AG09319 (cell line): ENCODE measurements at places on chromosomes 13 and 19.
A peak's percentile ranks its signal among the peaks of the same experiment; 100 is the strongest.

GRCh38 chr19:511101-511851 lies 4.0 kb downstream of the TPGS1 start:
- no peak for DNase-seq

DNA sequence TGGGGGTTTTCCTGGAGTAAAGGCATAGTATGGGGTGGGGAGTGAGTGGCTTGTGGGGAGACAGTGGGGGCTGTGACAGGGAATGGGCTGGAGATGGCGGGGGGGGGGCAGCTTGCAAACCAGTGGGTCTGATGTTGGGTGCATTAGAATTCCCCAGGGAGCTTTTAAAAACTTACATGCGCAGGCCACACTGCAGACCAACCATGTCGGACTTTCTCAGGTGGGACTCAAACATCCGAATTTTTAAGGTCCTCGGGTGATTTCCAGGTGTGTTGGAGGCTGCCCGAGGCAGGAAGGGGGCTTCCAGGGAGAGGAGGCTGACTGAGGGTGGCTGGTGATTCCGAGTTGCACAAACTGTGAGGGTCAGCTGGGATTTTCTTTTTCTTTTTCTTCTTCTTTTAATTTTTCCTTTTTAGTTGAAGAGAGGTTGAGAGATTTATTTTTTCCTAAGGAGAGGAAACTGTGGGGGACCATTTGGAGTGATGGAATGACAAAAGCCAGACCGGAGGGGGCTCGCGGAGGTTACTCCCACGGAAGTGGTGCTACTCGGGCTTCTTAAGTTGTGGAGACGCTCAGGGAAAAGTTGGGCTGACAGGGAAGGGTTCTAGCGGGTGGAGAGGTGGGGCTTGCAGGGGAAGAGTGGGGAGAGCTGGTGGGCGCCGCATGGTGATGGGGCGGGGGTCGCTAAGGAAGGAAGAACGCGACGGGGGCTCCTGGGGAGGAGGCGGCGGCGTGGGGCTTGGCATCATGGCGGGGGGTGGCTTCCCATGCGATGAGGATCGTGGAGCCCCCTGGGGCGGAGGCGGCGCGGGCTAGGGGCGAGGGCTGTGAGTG lies 997 bp upstream of the CACNG8 start:
- no peak for DNase-seq

DNA sequence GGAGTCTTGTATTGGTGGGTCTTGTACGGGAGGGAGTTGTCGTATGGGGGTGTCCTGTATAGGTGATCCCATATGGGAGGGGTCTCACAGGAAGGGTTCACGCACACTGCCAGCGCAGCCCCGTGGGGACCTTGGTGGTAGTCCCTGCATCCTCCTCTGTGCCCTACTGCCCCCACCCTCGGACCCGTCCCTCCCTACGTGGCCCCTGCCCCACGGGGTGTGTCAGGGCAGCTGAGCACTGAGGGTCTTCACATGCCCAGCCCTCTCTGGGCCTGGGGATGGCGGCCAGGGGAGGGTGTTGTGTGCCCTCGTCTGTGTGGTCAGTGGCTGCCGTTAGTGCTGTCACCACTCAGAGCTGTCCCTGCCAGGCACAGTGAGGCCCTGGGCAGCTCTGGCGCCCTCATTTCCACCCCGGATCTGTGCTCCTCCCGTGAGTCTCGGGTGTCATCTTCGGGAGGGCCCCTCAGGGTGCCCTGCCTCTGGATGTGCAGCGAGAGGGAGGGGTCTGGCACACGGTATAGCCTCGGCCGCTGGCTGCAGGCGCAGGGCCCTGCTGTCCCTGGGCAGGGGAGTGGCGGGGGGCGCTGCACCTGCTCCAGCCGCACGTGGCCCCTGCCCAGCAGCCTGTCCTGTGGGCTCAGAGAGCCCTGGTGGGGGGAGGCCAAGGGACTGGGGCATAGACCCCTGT lies 16.0 kb upstream of the GNA15 start:
- no peak for DNase-seq

GRCh38 chr13:96481482-96481881 lies 391.6 kb downstream of the HS6ST3 start:
- no peak for DNase-seq

- no peak for DNase-seq
These were observed 308.6 kb downstream of the ENOX1 start for GRCh38 chr13:43478211-43478610.

- DNase-seq: no peak
These were observed 7.3 kb downstream of the SIGLEC9 start for GRCh38 chr19:51131780-51132680.

- no peak for DNase-seq
These were observed 903 bp downstream of the PIN1 start for GRCh38 chr19:9836021-9836420.

DNA sequence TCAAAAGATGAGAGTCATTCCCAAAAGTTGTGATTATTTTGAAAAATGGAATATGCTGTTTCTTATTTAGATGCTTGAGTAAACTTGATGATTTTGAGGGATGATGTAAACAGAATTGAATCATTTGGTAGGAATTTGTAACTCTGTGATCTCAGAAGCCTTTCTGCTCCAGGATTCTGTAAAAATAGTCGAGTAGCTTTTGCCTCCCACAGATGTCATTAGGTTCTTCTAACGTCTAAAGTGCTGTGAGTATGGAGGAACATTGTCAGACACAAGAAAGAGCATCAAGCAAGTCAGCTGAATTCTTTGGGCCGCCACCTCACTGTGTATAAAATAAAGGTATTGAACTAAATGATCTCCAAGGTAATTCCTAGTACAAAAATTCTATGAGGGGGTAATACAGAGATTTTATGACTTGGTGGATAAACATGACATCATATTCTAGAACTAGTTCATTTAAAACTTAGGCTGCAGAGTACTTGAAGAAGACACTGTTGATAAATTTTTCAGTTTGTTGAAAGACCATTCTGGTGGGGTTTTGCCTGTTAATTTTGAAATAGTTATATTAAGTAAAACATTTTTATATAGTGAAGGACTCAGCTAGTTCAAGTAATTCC lies 1.4 kb upstream of the GPR183 start:
- no peak for DNase-seq

- no peak for DNase-seq
These were observed 426.7 kb downstream of the LIG4 start for GRCh38 chr13:107788464-107789165.

- no peak for DNase-seq
These were observed 8.8 kb downstream of the KLK8 start for GRCh38 chr19:50992666-50993035.

DNA sequence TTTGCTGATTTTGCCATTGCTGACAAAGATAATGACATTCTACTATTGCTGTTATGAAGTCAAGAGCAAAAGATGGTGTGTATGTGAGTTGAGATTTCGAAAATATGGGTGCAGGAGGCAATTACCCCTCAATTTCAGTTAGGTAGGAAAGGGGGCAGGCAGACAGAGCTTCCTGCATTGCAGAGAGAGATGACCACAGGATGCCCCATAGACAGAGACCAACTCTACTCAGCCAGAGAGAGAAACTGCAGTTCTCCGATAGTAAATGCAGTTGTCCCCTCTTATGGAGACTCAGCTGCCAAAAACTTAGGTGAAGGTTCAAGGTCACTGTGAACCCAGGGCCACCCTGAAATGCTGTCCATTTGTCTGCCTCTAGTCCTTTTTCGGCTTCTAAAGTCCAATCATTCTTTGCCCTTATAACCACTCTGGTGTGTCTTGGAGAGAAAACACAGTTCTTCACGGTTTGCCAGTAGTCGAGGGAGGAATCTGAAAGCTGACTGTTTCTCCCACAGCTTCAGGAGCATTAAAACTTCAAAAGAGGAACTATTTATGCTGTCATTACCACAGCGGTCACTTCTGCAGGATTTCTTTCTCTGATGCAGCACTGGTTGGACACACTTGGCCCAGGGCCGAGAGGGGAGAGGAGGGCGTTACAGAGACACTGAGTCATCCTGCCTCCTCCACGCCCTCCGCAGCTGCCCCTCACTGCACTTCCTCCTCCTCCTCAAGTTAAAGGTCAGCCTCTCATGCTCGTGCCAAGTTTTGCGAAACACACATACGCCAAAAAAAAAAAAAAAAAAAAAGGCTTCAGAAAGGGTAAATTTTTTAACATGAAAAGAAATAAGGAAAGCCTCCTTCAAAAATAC lies 264.3 kb downstream of the FOXO1 start:
- peak; percentile 89 for DNase-seq

GRCh38 chr19:51600940-51601580 lies 29.1 kb downstream of the SIGLEC5 start:
- no peak for DNase-seq

GRCh38 chr13:98105929-98106336 lies 37.0 kb upstream of the FARP1 start:
- no peak for DNase-seq

GRCh38 chr13:90239130-90239529 lies 1108.4 kb upstream of the MIR17HG start:
- DNase-seq: no peak

GRCh38 chr13:73190477-73190876 lies 131.7 kb downstream of the KLF5 start:
- no peak for DNase-seq

DNA sequence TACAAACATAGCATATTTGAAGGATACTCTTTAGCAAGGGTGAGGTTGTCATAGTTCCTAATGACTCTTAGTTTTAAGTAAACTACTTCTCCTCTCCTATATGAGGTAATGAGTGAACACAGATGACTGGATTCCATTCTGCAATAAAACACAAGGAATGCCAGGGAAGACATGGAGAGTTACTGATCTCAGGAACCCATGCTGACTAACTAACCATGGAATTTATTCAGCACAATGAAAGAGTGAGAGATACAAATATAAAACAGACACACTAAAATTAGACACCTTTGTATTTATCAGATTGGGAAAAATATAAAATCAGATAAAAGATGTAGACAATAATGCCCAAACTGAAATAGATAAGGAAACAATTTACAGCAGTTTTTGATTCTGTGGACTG lies 1525.9 kb upstream of the SLC10A2 start:
- no peak for DNase-seq

DNA sequence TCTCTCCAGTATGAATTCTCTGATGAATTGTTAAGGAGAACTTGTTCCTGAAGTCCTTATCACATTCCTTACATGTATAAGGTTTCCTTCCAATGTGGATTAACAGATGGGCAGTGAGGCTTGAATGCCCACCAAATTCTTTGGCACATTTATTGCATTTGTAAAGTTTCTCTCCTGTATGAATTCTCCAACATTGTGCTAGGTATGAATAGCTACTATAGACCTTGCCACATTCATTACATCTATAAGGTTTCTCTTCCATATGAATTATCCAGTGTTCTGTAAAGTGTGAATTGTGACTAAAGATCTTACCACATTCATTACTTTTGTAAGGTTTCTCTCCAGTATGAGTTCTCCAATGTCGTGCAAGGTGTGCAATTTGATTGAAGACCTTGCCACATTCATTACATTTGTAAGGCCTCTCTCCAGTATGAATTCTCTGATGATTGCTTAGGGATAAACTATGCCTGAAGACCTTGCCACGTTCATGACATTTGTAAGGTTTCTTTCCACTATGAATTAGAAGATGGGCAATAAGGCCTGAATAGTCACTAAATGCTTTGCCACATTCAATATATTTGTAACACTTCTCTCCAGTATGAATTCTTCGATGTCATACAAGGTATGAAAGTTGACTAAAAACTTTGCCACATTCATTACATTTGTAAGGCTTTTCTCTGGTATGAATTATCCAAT lies 20.4 kb downstream of the ZNF578 start:
- DNase-seq: no peak

DNA sequence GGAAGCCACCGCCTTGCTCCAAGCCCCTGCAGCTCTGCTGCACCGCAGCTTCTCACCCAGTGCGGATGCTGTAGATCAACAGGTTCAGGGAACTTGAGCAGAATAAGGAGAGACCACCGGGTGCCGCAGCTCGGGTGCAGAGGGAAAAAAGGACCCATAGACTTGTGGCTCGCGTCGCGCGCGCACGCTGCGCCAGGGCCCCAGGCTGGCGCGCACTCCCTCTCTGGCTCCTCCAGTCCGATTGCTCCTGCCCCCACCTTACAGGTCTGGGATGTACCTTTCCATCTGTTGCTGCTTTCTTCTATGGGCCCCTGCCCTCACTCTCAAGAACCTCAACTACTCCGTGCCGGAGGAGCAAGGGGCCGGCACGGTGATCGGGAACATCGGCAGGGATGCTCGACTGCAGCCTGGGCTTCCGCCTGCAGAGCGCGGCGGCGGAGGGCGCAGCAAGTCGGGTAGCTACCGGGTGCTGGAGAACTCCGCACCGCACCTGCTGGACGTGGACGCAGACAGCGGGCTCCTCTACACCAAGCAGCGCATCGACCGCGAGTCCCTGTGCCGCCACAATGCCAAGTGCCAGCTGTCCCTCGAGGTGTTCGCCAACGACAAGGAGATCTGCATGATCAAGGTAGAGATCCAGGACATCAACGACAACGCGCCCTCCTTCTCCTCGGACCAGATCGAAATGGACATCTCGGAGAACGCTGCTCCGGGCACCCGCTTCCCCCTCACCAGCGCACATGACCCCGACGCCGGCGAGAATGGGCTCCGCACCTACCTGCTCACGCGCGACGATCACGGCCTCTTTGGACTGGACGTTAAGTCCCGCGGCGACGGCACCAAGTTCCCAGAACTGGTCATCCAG lies 964 bp downstream of the PCDH17 start:
- DNase-seq: no peak

GRCh38 chr13:104650431-104650830 lies 1584.2 kb upstream of the SLC10A2 start:
- DNase-seq: no peak

DNA sequence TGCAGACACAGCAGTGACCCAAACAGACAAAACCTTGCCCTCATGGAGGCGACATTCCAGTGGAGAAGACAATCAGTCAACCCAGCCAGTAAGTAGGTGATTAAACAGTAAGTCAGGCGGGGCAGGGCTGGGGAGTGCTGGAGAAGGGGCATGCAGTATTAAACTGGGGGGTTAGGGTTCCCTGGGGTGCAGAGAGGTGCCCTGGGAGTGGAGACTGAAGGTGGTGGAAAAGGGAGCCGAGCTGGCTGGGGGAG lies 31.2 kb upstream of the FXYD3 start:
- DNase-seq: no peak

- DNase-seq: no peak
These were observed at the start of gene CHST8 for GRCh38 chr19:33621811-33622504. TSS of gene CHST8 (plus strand) at chr19:33621953. CDS start at chr19:33689262, 67,309 bp downstream.

GRCh38 chr13:90103099-90103784 lies 1244.2 kb upstream of the MIR17HG start:
- DNase-seq: no peak
